ENCODE measurements at places on chromosomes 11 and 22.

GRCh38 chr22:30238136-30238535 lies 8.4 kb downstream of the LIF start:
- DNase-seq, result no peak

- peak; percentile 56 for DNase-seq
Measured at GRCh38 chr11:65471447-65471891, 27.4 kb upstream of the MALAT1 start.

DNA sequence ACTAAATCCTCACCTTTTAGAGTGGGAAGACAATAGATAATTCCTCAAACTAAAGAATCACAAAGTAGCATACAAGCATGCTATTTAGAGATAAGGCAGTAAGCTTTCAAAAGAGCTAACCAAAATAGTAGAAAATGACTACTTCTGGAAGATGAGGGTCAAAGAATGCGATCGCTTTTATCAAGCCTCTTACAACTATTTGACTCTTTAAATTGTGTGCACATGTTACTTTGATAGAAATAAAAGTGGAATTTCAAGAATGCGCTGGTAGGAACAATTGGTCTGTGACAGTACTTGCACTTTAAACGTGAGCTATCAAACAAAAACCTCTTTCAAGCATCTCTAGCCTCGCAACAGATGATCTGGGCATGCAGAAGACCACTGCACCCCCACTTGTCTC lies 97.3 kb downstream of the COMMD9 start:
- no peak for DNase-seq

DNA sequence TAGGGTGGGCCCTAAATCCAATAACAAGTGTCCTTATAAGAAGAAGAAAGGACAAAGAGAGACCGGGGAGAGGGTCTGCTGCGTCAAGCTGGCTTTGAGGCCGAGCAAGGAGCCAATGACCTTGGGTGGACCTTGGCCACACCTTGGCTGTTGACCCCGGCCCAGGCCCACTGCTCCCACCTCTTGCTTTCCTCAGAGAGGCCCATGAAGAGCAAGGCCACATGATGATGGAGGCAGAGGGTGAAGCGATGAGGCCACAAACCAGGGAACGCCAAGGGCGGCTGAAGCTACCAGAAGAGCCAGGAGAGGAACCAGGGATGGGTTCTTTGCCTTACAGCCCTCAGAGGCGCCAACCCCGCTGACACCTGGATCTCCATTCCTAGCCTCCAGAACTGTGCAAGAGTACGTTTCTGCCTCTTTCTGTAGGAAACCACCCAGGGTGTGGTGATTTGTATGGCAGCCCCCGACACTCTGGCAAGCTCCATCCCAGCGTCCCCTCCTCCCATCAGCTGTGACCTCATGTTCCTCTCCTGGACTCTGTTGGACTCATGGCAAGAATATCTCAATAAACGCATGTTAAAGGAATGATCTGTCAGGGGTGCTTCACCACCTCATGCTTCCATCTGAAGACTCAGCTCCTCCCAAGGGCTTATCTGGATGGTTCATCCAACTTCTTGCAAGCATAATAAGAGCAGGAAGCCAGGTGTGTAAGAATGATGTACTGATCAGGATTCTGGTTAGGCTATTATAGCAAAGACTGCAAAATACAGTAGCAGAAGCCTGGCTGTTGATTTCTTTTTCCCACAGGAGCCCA lies 41.6 kb upstream of the LINC01488 start:
- DNase-seq, result no peak

DNA sequence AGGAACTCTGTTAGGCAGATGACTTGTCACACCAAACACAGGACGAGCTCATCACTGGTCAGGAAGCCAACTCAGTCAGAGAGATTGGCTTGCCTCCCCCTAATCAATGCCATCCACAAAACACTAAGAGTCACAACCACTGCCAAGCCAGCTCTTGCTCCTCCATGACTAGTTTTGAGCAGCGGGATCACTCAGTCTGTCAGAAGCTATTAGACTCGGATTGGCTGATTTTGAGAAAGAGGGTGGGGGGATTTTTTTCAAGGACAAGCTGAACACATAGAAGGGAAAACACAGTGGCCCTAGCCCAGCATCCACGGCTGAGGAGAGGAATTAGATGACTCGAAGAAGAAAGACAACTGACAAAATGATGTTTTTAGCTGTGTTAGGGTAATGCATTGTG lies 55.9 kb downstream of the SEZ6L start:
- DNase-seq, result no peak

GRCh38 chr22:26905640-26906039 lies 248.3 kb downstream of the MIAT start:
- no peak for DNase-seq

- DNase-seq, result peak; percentile 37
Measured at GRCh38 chr11:104609311-104610085, 288.8 kb downstream of the CASP12 start.

DNA sequence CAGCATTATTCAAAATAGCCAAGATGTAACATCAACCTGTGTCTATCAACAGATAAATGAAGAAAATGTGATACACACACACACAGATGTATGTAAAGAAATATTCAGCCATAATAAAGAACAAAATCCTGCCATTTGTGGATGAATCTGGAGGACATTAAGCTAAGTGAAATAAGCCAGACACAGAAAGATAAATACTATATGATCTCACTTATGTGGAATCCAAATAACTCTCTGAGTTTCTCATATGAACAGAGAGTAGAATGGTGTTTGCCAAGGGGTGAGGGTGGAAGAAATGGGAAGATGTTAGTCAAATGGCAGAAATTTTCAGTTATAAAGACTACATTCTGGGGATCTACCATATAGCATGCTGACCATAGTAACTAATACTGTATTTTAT lies 224.2 kb downstream of the GUCY1A2 start:
- DNase-seq, result no peak

- no peak for DNase-seq
Measured at GRCh38 chr22:29275167-29275566, 7.1 kb downstream of the EWSR1 start.

GRCh38 chr11:91796999-91797398 lies 427.6 kb upstream of the FAT3 start:
- DNase-seq, result no peak

GRCh38 chr22:36422287-36423014 lies 34.7 kb upstream of the MYH9 start:
- no peak for DNase-seq

- DNase-seq, result no peak
Measured at GRCh38 chr11:128941573-128942271, 949 bp downstream of the TP53AIP1 start.

DNA sequence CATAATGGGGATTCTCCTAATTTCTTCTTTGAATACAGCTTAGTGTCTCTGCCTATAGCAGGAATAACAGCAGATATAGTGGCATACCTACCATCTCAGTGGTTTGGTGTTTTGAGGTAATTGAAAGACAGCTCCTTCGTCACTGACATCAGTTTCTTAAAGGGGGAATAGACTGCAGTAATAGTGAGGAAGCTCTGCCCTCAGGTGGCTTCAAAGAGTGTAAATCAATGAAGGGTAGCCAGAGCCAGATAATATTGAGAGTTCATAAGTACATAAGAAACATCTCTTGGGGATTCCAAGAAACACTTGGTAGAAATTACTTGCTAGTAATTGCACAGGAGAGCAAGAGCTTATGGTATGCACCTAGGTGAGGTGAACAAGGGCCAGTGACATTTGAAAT lies 4.4 kb downstream of the OR6M1 start:
- DNase-seq, result no peak
